ENCODE measurements at places on chromosomes 6 and 20. TPM values are rescaled to one million over a fixed set of nuclear protein-coding genes. Genes with fewer than 3 reads are reported as not detected.
A peak's percentile ranks its signal among the peaks of the same experiment; 100 is the strongest.

GRCh38 chr20:48098099-48098498 lies 312.8 kb upstream of the SULF2 start:
- no peak for DNase-seq
- no peaks in the 10 kb centered on the region for H3K4me1 ChIP-seq
- no peak overlapping the region for H3K27ac ChIP-seq
- H3K27me3 ChIP-seq, result no peaks in the 10 kb centered on the region
- H3K4me3 ChIP-seq, result no peak overlapping the region
- no peaks in the 10 kb centered on the region for H3K36me3 ChIP-seq

DNA sequence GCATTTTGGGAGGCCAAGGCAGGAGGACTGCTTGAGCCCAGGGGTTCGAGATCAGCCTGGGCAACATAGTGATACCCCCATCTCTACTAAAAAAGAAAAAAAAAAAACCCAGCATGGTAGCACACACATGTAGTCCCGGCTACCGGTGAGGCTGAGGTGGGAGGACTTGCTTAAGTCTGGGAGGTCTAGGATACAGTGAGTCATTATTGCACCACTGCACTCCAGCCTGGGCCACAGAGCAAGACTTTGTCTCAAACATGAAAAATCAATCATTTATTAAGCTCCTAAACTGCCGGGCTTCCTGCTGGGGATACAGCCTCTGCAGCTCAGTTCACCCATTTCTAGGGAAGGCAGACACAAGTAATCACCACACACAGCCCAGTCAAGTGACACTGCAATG lies 7.3 kb upstream of the USP45 start:
- peak overlapping the region; percentile 46 for H3K4me3 ChIP-seq
- H3K36me3 ChIP-seq, result peaks cover 12% of the 10 kb centered on the region
- no peaks in the 10 kb centered on the region for H3K4me1 ChIP-seq
- DNase-seq, result no peak

- H3K27ac ChIP-seq, result no peak overlapping the region
- no peaks in the 10 kb centered on the region for H3K4me1 ChIP-seq
- DNase-seq, result no peak
- no peak overlapping the region for H3K4me3 ChIP-seq
- no peaks in the 10 kb centered on the region for H3K27me3 ChIP-seq
Measured at GRCh38 chr20:21677261-21677660, 28.2 kb upstream of the PAX1 start.

- H3K27me3 ChIP-seq, result no peaks in the 10 kb centered on the region
- no peak overlapping the region for H3K4me3 ChIP-seq
Measured at GRCh38 chr6:106440546-106440945, 80.0 kb downstream of the CRYBG1 start.

DNA sequence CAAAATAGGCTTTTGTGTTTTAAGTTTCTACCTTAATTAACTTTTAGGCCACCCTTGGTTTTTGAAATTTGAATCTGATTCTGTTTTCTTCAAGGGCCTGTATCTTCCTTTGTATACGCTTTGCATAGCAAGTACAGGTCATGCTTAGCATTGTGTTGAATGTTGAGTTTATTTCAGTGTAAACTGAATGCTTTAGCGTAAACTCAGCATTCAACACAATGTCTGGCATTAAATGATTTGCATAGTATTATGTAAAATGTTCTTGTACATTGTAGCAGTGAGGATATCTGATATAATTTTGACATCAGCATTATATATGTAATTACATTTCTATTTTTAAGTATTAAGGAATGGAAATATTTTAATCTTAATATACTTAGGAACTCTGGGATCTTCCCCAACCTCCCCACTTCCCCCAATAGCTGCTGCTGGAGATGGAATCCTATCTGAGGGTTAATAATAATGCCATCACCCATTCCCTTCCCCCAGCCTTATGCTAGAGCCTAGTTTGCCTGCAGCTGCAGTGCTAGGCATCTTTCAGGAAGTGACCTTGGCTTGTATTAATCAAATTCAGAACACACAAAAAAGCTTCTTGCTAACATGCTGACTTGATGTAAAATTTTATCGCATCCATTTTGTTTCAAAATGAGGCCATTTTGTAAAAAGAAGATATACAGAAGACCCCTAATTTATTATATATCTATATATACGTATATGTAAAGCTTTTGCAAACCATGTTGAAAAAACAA lies 73.1 kb downstream of the NCOA3 start:
- H3K27me3 ChIP-seq, result no peaks in the 10 kb centered on the region
- H3K4me3 ChIP-seq, result no peak overlapping the region
- no peak for DNase-seq
- peaks cover 3% of the 10 kb centered on the region for H3K4me1 ChIP-seq
- peak overlapping the region; percentile 40 for H3K27ac ChIP-seq
- peaks cover 8% of the 10 kb centered on the region for H3K36me3 ChIP-seq

DNA sequence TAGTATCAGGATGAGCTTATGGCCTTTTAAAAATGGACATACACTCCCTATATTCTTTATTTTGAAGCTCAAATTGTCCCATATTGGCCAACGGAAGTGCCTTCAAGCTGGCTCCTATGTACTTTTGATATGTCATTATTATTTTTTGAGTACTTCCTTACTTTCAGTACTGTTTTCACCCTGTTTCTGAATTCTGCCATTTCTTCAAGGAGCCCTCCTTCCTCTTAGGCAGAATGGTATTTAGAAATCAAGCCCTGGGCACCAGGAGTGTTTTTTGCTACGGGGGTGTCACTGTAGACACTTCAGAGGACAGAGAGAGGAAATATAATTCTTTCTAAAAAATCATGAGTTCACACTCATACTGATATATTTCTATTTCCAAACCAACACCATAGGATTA lies 5.5 kb upstream of the MYLK4 start:
- H3K36me3 ChIP-seq, result no peaks in the 10 kb centered on the region
- no peaks in the 10 kb centered on the region for H3K4me1 ChIP-seq
- no peak for DNase-seq
- no peak overlapping the region for H3K27ac ChIP-seq
- no peak overlapping the region for H3K4me3 ChIP-seq
- no peaks in the 10 kb centered on the region for H3K27me3 ChIP-seq

DNA sequence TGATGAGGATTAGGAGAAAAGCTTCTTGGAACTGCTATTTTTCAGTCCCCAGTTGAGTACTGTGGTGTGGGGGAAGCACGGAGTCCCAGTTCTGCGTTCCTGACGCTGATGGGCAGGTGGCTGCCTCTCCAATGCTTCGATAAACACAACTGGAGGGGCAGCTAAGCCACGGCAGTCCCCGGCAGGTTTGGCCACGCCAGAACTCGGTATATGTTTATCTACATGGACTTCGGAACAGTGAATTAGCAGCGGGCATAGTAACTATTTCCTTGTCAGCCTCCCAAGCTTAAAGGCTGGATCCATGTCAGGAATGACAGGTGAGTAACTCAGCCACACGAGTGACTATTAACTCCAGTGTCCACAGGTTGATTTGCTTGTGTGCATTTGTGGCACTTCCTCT lies 354.4 kb downstream of the ZFAND3 start:
- no peaks in the 10 kb centered on the region for H3K27me3 ChIP-seq
- H3K36me3 ChIP-seq, result no peaks in the 10 kb centered on the region
- H3K4me1 ChIP-seq, result no peaks in the 10 kb centered on the region
- no peak overlapping the region for H3K4me3 ChIP-seq
- DNase-seq, result no peak
- H3K27ac ChIP-seq, result no peak overlapping the region

- no peaks in the 10 kb centered on the region for H3K27me3 ChIP-seq
- no peaks in the 10 kb centered on the region for H3K36me3 ChIP-seq
- H3K4me3 ChIP-seq, result no peak overlapping the region
- DNase-seq, result no peak
- no peak overlapping the region for H3K27ac ChIP-seq
Measured at GRCh38 chr6:102582569-102582968, 1189.1 kb downstream of the GRIK2 start.

GRCh38 chr20:58478141-58478805 lies 36.9 kb downstream of the APCDD1L start:
- H3K4me3 ChIP-seq, result no peak overlapping the region
- peaks cover 7% of the 10 kb centered on the region for H3K36me3 ChIP-seq
- DNase-seq, result no peak
- H3K27me3 ChIP-seq, result no peaks in the 10 kb centered on the region
- no peaks in the 10 kb centered on the region for H3K4me1 ChIP-seq

DNA sequence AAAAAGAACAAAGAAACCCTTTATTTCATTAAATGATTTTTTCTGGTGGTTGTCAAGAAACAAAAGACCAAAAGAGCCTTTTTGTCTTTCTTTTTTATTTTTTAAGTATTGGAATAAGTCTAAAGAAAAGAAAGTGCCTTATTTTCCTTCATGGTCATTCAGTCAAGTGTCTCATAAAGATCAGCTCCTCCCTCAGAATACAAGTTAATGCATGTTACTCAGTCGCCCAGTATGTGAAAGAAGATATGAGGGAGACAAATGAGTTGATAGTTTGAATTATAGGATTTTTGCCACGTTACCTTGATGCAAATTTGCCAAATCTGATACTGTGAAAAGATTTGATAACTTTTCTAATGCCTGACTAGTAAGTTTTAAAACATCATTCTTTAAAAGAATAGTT lies 157.2 kb downstream of the QKI start:
- DNase-seq, result no peak
- no peak overlapping the region for H3K27ac ChIP-seq
- H3K4me3 ChIP-seq, result no peak overlapping the region
- H3K27me3 ChIP-seq, result no peaks in the 10 kb centered on the region
- H3K4me1 ChIP-seq, result no peaks in the 10 kb centered on the region

DNA sequence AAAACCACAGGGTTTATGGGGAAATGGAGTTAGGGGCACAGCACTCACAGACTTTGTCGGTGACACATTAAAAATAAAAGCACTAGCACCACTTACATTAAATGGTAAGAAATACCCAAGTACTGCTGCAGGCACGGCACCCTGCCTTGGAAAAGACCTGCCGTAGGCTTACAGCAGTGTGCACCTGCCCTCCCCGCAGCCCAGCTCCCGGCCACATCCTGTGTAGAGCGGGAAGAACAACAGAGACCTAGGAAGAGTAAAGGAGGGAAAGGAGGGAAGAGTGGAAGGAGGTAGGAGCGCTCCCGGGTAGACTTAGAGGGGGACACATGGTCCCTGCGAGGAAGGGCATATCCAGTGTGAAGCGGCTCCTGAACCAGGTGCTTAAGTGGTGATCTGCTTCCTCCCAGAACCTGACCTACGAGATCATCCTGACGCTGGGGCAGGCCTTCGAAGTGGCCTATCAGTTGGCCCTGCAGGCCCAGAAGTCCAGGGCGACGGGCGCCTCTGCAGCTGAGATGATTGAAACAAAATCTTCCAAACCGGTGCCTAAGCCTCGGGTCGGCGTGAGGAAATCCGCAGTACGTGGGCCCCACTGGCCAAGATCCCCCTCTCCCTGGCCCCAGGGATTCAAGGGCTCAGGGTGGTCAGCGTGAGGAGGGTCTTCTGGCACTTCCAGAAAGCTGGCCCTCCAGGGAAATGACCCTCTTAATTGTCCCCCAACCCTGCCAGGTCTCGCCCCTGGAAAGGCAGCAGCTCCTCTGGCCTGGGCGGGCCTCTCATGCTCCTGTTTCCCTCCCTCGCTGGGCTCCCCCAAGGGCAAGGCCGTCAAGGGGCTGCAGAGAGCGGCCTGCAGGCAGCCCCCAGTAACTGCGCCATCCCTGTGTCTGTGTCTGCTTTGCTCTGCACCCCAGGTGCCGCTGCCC lies 55.5 kb downstream of the TCP11 start:
- H3K27ac ChIP-seq, result no peak overlapping the region
- H3K27me3 ChIP-seq, result no peaks in the 10 kb centered on the region
- H3K4me3 ChIP-seq, result no peak overlapping the region
- no peak for DNase-seq
- H3K4me1 ChIP-seq, result no peaks in the 10 kb centered on the region

The EXOC2 gene
- 29.9 TPM for total RNA-seq

The ACTL10 gene
- 0.46 TPM for total RNA-seq
